CD8-positive, alpha-beta memory T cell (primary cell): ENCODE measurements at places on chromosomes 3 and 15. TPM values are rescaled to one million over a fixed set of nuclear protein-coding genes. Genes with fewer than 3 reads are reported as not detected.

- H3K4me3 ChIP-seq: no peak overlapping the region
- no peaks in the 10 kb centered on the region for H3K36me3 ChIP-seq
- no peaks in the 10 kb centered on the region for H3K4me1 ChIP-seq
- H3K27me3 ChIP-seq: no peaks in the 10 kb centered on the region
- H3K27ac ChIP-seq: no peak overlapping the region
These were observed 10.5 kb upstream of the SH3GL3 start for GRCh38 chr15:83436513-83437158.

DNA sequence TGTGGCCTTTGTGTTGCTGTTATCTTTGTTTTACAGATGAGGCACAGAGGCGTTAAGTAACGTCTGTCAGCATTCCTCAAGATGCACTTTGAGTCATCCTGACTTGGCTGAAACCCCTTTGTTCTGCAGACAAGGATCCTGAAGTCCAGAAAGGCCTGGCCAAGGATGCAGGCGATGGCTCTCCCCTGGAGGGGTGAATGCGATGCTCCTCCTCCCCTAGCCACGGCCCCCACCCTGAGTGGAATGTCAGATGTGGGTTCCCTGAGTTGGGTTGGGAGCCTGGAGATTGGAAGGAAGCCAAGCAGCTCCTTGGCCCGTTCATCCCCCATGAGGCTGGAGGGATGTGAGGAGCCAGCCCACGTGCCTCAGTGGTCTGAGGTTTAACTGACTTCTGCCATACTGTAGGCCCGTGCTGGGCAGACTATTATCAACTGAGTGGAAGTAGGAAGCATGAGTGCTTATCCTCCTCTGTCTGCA, 43.3 kb downstream of the POMGNT2 start:
- DNase-seq: no peak
- H3K27me3 ChIP-seq: no peaks in the 10 kb centered on the region
- H3K27ac ChIP-seq: no peak overlapping the region
- H3K4me3 ChIP-seq: no peak overlapping the region
- peaks cover 11% of the 10 kb centered on the region for H3K4me1 ChIP-seq
- no peaks in the 10 kb centered on the region for H3K36me3 ChIP-seq

DNA sequence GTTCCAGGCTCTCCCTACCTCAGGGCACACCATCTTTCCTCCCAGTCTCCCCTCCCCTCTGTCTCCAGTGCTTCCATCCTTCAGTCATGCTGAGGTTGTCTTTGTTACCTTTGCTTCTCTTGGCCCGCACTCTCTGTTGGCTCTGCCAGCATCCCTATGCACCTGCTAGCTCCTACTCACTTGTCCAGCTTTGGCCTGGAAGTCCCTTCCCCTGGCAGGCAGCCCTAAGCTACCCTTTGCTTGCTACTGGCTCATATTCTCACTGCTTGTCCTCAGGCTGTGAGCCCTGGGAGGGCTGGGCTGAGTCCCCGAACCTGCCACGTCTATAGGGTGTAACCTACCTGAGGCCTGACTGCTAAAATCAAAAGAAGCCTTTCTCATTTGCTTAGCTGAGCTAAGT, 122.7 kb downstream of the PGPEP1L start:
- no peak overlapping the region for H3K27ac ChIP-seq
- no peak for DNase-seq
- H3K4me1 ChIP-seq: no peaks in the 10 kb centered on the region
- no peaks in the 10 kb centered on the region for H3K36me3 ChIP-seq
- H3K4me3 ChIP-seq: no peak overlapping the region
- H3K27me3 ChIP-seq: no peaks in the 10 kb centered on the region

GRCh38 chr3:73656241-73656890, 31.6 kb upstream of the PDZRN3 start:
- H3K4me3 ChIP-seq: no peak overlapping the region
- no peaks in the 10 kb centered on the region for H3K27me3 ChIP-seq
- no peak for DNase-seq
- no peaks in the 10 kb centered on the region for H3K36me3 ChIP-seq
- H3K27ac ChIP-seq: no peak overlapping the region

DNA sequence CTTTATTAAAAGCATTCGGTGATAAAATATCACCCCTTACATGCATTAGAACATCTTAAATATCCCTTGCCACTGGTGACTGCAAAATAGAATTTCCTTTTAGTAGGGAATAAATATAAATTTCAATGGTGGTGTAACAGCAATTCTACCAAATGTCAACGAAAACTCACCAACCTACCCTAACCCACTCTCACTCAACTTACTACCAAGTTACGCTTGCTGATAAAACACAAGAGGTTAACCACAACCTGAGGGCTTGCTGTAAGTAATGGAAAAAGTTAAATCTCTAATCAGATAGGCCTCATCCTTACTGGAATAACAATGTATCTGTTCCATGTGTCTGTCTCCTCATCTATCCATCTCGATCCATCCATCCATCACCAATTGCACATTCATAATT, 274.7 kb downstream of the FOXP1 start:
- no peak overlapping the region for H3K27ac ChIP-seq
- peaks cover 41% of the 10 kb centered on the region for H3K4me1 ChIP-seq
- no peak for DNase-seq
- H3K4me3 ChIP-seq: no peak overlapping the region
- no peaks in the 10 kb centered on the region for H3K36me3 ChIP-seq
- no peaks in the 10 kb centered on the region for H3K27me3 ChIP-seq

- no peaks in the 10 kb centered on the region for H3K27me3 ChIP-seq
- H3K36me3 ChIP-seq: no peaks in the 10 kb centered on the region
- no peak overlapping the region for H3K27ac ChIP-seq
- H3K4me1 ChIP-seq: no peaks in the 10 kb centered on the region
These were observed 40.1 kb downstream of the KY start for GRCh38 chr3:134610432-134611385.

Gene SLC15A2
- 0.88 TPM for total RNA-seq

GRCh38 chr15:37695719-37696118, 238.7 kb upstream of the TMCO5A start:
- H3K4me3 ChIP-seq: no peak overlapping the region
- no peaks in the 10 kb centered on the region for H3K36me3 ChIP-seq
- no peak overlapping the region for H3K27ac ChIP-seq

Gene PODXL2
- total RNA-seq: 1.7 TPM

Gene COL7A1
- 0.93 TPM for total RNA-seq

DNA sequence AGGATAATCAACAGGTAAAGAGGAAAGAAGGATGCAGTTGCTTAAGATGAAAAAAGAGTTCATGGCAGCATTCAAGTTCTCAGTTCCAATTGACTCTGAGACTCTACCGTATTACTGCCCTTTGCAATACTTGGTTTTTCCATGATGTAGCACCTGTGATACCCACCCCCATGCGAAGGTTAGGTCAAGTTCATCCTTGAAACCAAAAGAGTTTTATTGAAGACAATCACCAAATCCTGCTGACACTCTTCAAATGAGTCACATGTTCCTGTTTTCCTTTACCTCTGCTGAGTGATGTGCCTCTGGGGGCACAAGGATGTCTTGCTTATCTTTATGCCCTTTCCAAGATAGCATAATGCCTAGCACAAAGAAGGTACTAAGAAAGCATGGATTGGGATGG, 111.3 kb upstream of the SLC7A14 start:
- no peak for DNase-seq
- H3K27me3 ChIP-seq: no peaks in the 10 kb centered on the region
- H3K36me3 ChIP-seq: no peaks in the 10 kb centered on the region
- no peak overlapping the region for H3K27ac ChIP-seq
- H3K4me3 ChIP-seq: no peak overlapping the region

Gene TLR9
- 0.22 TPM for total RNA-seq

Gene SLCO2A1
- not detected for total RNA-seq
